NCI-H1436 (cell line): ENCODE measurements at places on chromosomes 3 and 15.

GRCh38 chr3:5275529-5275928, 88.0 kb downstream of the EDEM1 start:
- no peak for DNase-seq

GRCh38 chr3:66144568-66145407, 76.0 kb upstream of the SLC25A26 start:
- DNase-seq, result no peak

- DNase-seq, result no peak
These were observed 122.2 kb downstream of the SYNPR start for GRCh38 chr3:63400246-63400860.

GRCh38 chr3:58659051-58659675, 7.4 kb downstream of the FAM3D start:
- DNase-seq, result no peak

GRCh38 chr15:81955382-81956062, 90.3 kb downstream of the MEX3B start:
- no peak for DNase-seq

GRCh38 chr3:182490596-182491491, 302.5 kb upstream of the ATP11B start:
- DNase-seq, result peak; percentile 94

- no peak for DNase-seq
These were observed 42.7 kb upstream of the PYGO1 start for GRCh38 chr15:55630858-55631257.

- DNase-seq, result no peak
These were observed 239.2 kb downstream of the GABRG3 start for GRCh38 chr15:27210176-27210575.

GRCh38 chr3:185070491-185071286, 82.2 kb downstream of the C3orf70 start:
- peak; percentile 13 for DNase-seq

DNA sequence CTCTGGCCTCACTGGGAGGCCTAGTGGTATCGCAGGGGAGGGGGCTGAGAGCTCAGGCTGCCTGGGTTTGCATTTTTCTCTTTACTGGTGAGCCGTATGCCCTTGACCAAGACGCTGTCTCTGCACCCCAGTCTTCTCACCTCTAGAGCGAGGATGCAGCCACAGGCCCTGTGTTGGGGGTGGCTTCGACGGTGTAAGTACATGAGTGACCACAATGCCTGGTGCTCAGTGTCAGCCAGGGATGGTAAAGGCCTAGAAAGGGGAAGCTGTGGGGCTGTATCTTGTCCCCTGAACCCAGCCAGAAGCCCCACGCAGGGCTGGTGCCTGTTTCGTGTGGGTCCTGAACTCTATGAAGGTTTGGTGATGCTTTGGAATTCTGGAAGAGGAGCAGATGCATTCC, 19.8 kb downstream of the SYNM start:
- no peak for DNase-seq

DNA sequence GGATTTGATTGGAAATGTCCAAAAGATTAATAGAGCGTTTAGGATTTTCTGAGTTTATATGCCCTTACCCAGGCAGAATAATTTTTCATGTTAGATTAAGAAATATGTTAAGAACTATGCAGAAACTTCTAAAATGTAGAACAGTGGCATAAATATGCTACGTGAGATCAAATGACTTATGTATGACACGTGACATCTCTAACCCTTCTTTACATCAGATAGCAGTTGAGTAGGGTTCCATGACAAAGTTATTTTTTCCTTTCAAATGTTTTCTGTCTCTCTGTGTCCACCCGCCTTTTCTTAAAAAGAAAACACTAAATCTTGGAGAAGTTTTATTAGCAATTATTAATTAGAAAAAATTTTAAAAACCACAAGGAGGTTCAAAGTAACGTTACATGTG, 8.6 kb upstream of the TFG start:
- no peak for DNase-seq

DNA sequence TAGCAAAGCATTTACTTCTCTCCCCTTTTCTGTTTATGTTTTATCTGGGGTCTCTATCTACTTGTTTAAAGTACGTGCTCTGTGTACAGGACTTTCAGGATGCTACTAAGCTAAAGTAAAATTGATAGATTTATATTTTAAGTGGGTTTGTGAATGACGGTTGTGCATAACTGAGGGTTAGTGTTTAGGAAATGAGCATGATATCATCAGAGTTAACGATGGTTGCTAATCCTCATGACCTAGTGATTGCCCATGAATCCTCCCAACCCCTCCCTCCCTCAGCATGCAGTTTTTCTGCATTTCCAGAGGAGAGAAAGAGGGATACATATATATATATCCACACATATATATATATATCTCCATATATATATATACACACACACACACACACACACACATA, 957.2 kb downstream of the TUSC7 start:
- DNase-seq, result no peak

DNA sequence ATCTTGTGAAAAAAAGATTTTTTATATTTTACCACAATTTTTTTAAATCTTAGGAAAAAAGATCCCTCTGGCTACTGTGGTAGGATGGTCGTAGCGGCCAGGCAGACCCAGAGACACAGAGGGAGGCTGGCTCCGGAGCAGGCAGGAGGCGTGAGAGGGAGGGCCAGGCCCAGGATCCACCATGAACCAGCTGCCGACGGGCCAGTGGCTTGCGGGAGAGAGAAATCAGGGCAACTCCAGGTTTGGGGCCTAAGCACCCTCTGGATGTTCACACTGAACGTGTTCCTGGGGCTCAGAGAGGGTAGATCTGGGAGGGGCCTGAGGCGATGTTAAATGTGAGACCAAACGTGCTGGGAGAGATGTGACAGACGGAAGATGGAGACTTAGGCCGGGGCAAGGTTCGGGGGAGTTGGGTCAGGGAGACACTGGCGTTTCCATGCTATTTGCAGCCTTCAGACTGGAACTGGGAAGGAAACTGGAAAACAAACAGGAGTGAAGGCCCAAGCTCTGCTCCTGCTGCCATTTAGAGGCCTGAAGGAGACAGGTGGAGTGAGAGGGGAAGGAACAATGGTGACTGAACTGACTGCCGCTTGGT, 1.6 kb upstream of the VILL start:
- DNase-seq, result no peak

- DNase-seq, result no peak
These were observed 20.0 kb downstream of the GRIP2 start for GRCh38 chr3:14520149-14520548.

DNA sequence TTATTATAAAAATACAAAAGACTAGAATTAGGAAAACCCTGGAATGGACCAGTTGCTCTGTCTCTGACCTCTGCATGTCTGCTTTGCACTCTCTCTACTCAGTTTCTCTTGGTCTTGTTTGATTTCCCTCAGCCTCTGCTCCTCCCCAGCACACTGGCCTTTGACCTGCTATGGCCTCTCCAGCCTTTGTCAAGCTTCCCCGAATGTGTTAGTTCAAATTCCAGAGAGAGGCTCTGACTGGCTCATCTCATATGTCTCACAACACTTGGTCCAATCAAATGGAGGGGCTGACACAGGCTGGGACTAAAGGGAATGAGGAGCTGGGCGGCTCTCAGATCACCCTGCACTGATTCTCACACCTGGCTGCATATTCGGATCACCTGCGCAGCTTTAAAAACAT, 52.4 kb upstream of the CMTM8 start:
- no peak for DNase-seq

DNA sequence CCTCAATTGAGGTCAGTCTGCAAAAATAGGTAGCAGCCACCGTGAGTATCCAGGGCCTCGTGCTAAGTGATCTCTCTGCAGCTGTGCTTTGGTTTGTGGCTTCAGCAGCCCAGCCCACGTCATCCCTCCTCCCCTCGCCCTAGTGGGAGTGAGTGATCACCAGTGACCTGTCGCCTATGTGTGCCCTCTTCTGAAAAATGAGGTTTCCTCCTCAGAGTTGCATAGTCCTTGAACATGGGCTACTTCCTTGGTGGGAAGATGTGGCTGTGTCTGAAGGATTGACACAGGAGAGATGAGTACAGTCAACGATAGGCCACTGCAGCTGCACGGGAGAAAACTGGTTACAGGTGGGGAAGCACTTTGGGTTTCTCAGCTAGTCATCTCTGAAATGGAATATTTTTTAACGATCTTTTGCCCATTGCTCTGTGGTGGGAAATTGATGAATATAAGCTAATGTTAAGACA, 144.8 kb upstream of the BHLHE40 start:
- DNase-seq, result no peak

DNA sequence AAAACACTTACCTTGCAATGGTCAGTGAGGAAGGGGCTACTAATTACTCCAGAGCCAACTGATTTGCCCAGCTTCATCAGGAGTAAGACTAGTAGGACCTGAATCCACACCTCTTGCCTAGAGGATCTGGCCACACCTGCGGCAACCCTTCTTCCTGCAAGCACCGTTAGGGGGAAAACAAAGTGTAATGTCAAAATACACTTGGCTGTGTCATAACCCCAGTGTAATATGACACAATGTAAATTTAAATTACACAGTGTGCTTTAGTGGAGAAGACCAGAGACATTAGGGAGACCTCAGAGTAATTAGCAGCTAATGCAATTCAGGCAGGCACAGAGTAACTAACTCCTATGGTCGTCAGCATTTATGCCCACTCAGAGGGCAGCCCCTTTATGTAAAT, 308.5 kb upstream of the ARRDC4 start:
- peak; percentile 18 for DNase-seq

DNA sequence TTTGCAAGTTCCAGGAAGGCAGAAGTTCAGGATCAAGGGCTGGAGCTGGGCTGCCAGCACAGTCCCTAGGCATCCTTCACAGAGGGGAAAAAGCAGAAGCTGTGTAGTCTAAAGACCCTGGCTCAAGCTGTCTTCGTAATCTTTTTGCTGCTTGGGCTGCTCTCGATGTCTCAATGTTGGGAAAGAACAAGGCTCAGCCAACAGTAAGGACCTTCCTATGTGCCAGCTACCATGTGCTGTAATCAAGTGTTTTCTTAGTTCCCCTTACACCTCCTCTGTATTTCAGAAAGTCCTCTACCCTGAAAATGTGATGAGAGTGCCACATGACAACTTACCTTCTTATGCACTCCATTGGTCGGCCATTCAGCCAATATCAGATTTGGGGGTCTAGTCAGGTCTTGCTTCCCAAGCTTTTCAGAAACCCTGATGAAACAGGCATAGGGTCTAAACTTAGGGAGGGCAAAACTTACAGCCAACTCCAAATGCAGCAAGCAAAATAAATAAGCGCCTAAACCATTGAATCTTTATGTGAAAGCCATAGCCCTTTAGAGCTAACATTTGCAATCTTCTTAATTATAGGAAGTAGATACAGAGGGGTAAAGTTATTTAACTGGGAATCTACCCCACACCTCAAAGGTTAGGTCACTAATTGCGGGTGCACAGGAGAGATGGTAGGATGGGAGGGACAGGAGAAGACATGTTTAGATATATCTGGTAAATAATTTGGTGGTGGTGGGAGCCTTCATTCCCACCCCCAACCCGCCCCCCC, 1.2 kb upstream of the EDEM1 start:
- DNase-seq, result no peak

DNA sequence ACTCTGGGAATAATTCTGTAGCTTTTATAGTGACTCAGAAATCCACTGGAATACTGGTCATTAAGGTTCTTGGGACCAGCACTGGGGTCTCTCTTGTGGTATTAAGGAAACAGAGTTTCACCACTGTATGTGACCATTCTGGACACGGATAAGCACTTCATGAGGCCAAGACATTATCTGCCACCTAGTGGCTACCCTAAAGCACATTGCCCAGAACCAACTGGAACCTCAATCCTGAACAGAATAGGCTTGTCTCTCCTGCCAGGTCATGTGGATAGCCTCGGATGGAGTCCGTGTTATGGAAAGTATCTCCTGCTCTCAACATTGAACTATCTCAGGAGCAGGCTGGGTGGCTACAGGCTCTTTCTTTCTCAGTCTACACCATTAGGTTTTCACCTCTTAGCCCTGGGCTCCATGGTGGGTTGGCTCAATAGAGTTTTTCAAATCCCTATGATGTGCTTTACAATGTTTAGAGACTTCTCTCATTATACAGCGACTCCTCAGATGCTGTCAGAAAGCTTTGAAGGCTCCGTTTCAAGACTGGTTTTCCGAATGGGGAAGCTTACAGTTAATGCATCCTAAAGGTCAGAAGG, 167.6 kb upstream of the ST8SIA2 start:
- no peak for DNase-seq

DNA sequence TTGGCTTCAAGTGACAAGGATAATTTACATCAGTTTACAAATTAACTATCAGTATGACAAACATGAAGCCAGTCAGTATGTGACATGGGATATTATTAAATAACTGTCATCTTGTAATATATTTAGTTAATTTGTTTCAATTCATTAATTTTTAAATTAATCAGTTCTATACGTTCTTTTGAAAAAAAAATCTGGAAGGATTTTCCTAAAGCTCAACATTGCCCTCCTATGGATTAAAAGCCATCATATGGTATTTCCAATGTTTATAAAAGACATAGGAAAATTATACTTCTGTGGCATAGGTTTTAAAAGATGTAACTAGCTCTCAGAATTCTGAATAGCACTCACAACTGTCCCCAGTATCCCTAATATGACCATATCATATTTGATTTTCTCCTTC, 134.4 kb downstream of the PLOD2 start:
- no peak for DNase-seq

- DNase-seq, result no peak
These were observed 14.9 kb upstream of the GP9 start for GRCh38 chr3:129045675-129046036.
